ENCODE measurements at places on chromosomes 13 and 19. TPM values are rescaled to one million over a fixed set of nuclear protein-coding genes. Genes with fewer than 3 reads are reported as not detected.

The HNRNPUL1 gene
- 146 TPM for total RNA-seq

- no peaks in the 10 kb centered on the region for H3K4me1 ChIP-seq
- H3K27me3 ChIP-seq: peaks cover 8% of the 10 kb centered on the region
- no peak within 1 kb of the TSS for H3K27ac ChIP-seq
Measured at GRCh38 chr19:7595466-7596133, at the start of gene CAMSAP3. Gene CAMSAP3 (plus strand): TSS chr19:7595863. CDS start chr19:7596003, 140 bp downstream.

- H3K36me3 ChIP-seq: no peaks in the 10 kb centered on the region
- H3K4me1 ChIP-seq: no peaks in the 10 kb centered on the region
- no peak for DNase-seq
- no peaks in the 10 kb centered on the region for H3K27me3 ChIP-seq
- H3K27ac ChIP-seq: no peak overlapping the region
Measured at GRCh38 chr13:27177852-27178251, 6.2 kb upstream of the USP12 start.

GRCh38 chr13:67238277-67238859, 8.2 kb upstream of the PCDH9 start:
- H3K27ac ChIP-seq: no peak overlapping the region
- DNase-seq: no peak
- H3K27me3 ChIP-seq: peaks cover 3% of the 10 kb centered on the region
- no peaks in the 10 kb centered on the region for H3K4me1 ChIP-seq

DNA sequence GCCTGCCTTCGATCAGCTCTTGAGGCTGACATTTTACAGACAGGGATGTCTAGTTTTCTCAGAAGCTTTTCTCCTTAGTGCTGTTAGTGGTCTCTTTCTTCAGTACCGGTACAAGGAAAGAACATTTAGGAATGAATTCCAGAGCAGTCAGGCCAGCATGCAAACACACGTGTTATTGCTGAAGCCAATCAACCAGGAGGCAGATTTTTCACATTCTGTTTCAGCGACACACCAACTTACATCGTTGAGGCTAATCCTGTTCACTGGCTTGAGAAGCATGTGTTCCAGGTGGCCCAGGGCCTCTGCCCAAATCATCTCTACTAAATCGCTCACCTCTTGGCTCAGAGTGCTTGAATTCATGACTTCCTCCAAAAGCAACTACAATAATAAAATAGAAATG, 19.2 kb downstream of the PARP4 start:
- H3K4me3 ChIP-seq: no peak overlapping the region
- no peak for DNase-seq
- H3K27ac ChIP-seq: no peak overlapping the region
- no peaks in the 10 kb centered on the region for H3K27me3 ChIP-seq
- no peaks in the 10 kb centered on the region for H3K4me1 ChIP-seq

Data from adrenal gland (tissue), 19 donors.